ENCODE measurements at places on chromosomes 4 and X. TPM values are rescaled to one million over a fixed set of nuclear protein-coding genes. Genes with fewer than 3 reads are reported as not detected.

Gene SOX3
- total RNA-seq: not detected

Gene MRFAP1L1
- 40.1 TPM for total RNA-seq

Gene NUDT10
- not detected for total RNA-seq

Gene TGIF2LX
- total RNA-seq: not detected

Gene KLHL4
- total RNA-seq: 51.8 TPM

Gene PCDH11X
- not detected for total RNA-seq

Gene POLN
- total RNA-seq: 1.3 TPM

Gene TMEM154
- 2.0 TPM for total RNA-seq

Gene PAGE5
- not detected for total RNA-seq

Gene SEC24B
- total RNA-seq: 11.9 TPM

Gene ENOPH1
- total RNA-seq: 45.4 TPM

Gene NAAA
- 28.6 TPM for total RNA-seq

Gene GPC4
- 0.22 TPM for total RNA-seq

Gene BEX5
- not detected for total RNA-seq

Gene FGF5
- 0.22 TPM for total RNA-seq

Gene ZCCHC4
- total RNA-seq: 4.1 TPM

Gene SPANXB1
- total RNA-seq: not detected

Measured in lung microvascular endothelial cell (primary cell).